Heart left ventricle (tissue), 16 donors: ENCODE measurements at places on chromosomes 4 and X. TPM values are rescaled to one million over a fixed set of nuclear protein-coding genes. Genes with fewer than 3 reads are reported as not detected.

The FAM47A gene
- not detected for total RNA-seq

The PLS3 gene
- 35.6 TPM for total RNA-seq

The EFHC2 gene
- total RNA-seq, result 7.0 TPM

The TMSB15A gene
- total RNA-seq, result not detected

The STPG2 gene
- not detected for total RNA-seq
